ENCODE measurements at places on chromosomes 1 and 21. TPM values are rescaled to one million over a fixed set of nuclear protein-coding genes. Genes with fewer than 3 reads are reported as not detected.

Gene PPIAL4G
- total RNA-seq, result 0.09 TPM

DNA sequence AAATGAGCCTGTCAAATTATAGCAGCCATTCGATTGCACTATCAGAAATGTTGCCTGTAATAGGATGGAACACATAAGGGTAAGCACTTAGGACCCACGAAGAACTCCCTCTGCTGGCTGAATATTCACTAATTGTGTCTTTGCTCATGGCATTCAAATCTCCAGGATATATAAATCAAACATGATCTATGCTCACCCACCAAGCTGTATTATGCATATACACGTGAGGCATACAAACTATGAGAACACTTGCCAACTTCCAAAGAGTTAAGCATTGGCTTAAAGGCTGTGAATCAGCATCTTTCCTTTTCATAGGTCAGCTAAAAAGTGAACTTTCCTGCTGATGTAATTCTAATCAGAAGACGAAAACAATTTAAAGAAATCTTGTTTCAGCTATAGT is 34.5 kb downstream of the TMPRSS15 start:
- peak; percentile 61 for DNase-seq

- no peak for DNase-seq
Observed at GRCh38 chr1:54623216-54624007, at the start of gene FAM151A. TSS of gene FAM151A (minus strand) at chr1:54623525. CDS start at chr1:54623395, 130 bp downstream.

GRCh38 chr21:32426592-32427051 is 14.1 kb downstream of the EVA1C start:
- no peak for DNase-seq

Gene SYT2
- 0.37 TPM for total RNA-seq

- DNase-seq, result peak; percentile 33
Observed at GRCh38 chr1:76317299-76317900, 242.9 kb downstream of the ST6GALNAC3 start.

Gene S100A2
- total RNA-seq, result not detected

DNA sequence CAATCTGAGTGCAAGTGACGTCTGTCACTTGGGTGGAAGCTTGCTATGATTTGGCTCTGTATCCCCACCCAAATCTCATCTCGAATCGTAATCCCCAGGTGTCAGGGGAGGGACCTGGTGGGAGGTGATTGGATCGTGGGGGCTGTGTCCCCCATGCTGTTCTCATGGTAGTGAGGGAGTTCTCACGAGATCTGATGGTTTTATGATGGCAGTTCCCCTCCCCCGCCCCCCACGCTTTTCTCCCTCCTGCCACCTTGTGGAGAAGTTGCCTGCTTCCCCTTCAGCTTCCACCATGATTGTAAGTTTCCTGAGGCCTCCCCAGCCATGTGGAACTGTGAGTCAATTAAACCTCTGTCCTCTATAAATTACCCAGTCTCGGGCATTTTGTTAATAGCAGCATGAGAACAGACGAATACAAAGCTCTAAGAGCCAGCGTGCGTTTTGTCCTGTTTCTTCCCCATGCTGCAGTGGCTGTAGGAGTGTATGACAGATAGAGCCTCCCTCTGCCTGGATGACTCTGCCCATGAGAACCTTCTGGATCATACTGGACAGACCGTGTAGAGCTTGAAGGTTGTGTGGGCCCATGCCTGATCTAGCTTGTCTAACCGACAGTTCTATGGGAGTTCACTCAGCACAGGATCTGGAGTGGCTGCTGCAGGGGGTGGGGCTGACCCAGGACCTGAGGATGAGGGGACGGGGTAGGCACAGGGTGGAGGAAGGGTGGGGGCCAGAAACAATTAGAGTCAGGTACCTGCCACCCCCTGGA is 139.7 kb upstream of the ERRFI1 start:
- no peak for DNase-seq

DNA sequence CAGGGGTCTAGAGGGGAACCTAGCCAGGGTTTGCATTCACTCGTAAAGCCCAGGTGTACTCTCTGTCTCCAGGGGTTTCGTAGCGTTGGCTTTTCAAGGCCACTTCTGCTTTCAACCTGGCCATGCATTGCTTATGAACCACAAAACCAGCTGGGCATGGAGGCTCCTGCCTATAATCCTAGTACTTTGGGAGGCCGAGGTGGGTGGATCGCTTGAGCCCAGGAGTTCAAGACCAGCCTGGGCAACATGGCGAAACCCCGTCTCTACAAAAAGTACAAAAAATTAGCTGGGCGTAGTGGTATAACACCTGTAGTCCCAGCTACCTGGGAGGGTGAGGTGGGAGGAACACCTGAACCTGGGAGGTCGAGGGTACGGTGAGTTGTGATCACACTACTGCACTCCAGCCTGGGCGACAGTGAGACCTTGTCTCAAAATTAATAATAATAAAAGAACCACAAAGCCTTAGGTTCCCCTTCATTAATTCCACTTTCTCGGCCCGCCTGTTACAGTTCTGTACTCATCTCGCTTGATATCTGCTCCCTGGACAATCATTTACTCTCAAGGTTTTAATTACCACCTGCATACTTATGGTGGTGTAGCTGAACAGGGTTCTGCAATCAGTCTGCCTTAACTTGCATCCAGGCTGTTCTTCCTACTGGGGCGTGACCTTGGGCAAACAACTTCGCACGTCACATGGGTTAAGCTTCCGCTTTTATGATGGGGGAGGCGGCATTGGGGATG is 6.1 kb downstream of the SLC16A4 start:
- no peak for DNase-seq

Gene PLCH2
- 0.54 TPM for total RNA-seq

GRCh38 chr21:42566524-42567213 is 53.0 kb downstream of the SLC37A1 start:
- no peak for DNase-seq

DNA sequence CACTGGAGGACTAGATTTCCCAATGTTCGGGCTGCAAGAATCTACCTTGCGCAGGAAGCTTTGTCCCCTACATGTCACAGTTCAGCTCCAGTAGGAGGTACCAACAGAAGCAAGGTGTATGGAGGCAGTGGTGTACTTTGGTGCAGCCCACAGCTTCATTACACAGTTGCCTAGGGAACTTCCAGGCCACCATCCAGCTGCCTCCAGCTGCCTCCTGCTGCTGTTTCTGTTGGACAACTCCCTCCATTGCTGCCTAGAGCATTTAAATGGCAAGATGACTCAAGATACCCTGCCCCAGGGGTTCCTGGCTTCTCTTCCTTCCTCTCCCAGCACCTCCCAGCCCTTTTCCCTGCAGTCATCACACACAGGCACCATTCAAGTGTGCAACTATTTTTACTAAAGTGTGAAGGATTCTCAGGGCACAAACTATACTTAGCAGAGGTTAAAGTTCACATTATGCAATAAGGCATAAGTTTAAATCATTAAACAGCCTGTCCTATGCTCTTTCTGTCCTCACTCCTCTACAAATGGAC is 39.0 kb upstream of the ATP1A1 start:
- no peak for DNase-seq

Gene CELA2B
- total RNA-seq, result not detected

- DNase-seq, result peak; percentile 16
Observed at GRCh38 chr21:26818906-26819305, 26.3 kb downstream of the ADAMTS1 start.

- DNase-seq, result no peak
Observed at GRCh38 chr1:43344267-43344850, 6.7 kb downstream of the MPL start.

Gene TSNAX
- total RNA-seq, result 61.0 TPM

Gene OR10J1
- not detected for total RNA-seq

DNA sequence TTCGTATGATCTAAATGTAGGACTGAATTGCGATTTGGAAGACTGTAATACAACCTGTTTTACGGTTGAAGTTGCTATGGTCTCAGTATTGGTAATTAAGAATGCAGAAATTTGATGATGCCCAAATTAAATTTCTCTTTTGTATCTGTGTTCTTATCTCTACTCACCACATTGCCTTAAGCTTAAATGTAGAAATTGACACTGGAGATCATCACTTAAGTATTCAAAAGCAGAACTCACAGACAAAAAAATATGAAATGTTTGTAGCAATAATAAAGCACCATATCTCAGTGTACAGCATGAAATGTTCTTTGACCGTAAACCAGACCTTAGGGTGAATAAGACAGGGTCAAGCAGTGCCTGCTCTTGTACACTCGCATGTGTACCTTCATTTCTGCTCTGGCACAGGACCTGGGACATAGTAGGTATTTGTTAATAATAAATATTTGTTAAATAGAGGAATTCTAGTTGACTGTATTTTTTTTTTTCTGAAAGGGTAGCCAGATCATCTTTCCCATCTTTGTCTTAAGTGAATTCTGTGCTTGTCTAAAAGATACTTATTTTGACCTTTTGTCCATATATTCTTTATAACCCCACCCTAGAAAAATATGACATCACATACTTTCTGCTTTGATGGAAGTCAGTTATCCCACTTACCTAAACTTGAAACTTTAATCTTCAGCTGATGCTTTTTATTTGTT is 1.5 kb downstream of the CDC7 start:
- no peak for DNase-seq

DNA sequence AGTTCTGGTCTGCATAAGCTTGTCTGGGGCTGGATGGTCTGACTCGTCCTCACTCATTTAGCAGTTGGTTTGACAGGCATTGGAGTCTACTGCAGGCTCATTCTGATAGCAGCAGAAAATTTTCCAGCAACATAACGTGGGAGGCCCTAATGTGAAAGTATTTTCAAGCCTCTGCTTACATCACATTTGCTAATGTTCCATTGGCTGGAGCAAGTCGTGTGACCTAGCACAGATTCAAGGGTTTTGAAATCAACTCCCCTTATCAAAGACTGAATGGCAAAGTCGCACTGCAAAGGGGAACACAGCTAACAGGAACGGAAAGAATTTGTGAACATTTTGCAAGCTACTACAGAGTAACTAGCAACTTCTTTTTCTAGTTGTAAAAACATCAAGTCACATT is 2.3 kb upstream of the USH2A start:
- no peak for DNase-seq

Gene PAQR6
- total RNA-seq, result 5.0 TPM

- DNase-seq, result no peak
Observed at GRCh38 chr1:88179943-88180342, 504.1 kb upstream of the PKN2 start.

DNA sequence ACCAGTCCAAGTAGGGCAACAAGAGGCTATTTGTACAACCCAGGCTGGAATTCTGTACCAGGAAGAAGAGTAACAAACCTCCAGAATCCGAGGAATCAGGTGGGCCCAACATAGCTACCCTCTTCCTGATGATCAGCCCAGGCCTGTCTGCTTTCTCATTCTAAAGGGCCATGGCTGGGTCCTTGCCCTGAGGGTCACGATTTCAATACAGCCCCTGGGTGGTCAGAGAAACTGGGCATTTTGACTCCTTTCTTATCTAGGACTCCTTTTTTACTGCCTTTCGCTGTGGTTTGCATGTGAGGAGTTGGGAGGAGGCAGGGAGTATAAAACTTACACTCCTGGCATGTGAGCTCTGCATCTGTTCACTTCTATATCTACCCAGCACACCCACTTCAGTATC is 164.9 kb upstream of the COA6 start:
- no peak for DNase-seq

DNA sequence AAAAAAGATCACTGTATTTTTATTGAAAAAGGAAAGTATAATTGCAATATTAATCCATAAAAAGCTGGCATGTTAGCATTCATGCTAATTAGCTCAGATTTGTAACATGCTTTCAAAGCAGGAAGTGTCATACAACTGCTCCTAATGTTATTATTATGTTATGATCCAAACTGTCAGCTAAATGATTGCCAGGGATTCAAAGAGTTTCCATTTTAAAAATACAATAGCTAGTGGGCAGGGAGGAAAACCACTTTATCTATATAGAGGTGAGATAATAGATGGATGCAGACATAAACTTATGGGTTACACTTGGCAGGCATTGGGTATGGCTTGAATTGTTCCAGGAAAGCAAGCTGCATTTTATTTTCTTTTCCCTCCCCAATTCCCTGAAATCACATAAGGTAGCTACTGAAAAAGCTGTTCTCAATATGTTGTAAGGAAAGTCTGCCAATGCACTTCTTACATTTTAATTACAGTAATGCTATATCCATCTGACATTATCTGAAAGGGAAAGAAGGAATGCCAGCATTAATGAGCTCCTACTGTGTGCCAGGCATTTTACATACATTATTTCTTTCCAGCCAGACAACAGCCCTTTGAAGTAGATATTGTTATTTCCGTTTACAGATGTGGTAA is 9.8 kb upstream of the MYSM1 start:
- no peak for DNase-seq

- DNase-seq, result no peak
Observed at GRCh38 chr1:84509029-84509428, 2.6 kb upstream of the GNG5 start.

Gene MTF1
- 5.6 TPM for total RNA-seq

Gene OR6P1
- not detected for total RNA-seq

DNA sequence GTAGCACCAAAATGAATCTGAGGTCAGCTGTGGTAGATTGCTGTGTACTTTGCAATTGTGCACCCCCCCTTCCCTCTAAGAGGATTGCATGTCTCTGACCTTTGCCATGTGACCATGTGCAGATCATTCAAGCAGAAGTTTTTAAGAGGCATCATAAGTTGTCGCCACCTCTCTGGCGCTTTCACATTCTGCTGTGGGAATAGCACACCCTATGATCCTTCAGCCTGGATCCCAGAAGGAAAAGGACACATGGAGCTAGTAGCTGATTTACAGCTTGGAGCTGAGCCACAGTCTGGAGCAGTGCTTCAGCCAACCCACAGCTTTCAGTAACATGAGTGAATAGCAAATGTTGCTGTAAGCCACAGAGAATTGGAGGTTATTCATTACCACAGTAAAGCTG is 158.5 kb downstream of the TSEN15 start:
- DNase-seq, result no peak

Measured in neural progenitor cell (in vitro differentiated cells).